ENCODE measurements at places on chromosomes 2 and 18.
A peak's percentile ranks its signal among the peaks of the same experiment; 100 is the strongest.

GRCh38 chr2:128269990-128270671 is 48.5 kb downstream of the HS6ST1 start:
- no peak for DNase-seq

GRCh38 chr18:195651-196050 is 37.3 kb downstream of the USP14 start:
- DNase-seq: peak; percentile 29

DNA sequence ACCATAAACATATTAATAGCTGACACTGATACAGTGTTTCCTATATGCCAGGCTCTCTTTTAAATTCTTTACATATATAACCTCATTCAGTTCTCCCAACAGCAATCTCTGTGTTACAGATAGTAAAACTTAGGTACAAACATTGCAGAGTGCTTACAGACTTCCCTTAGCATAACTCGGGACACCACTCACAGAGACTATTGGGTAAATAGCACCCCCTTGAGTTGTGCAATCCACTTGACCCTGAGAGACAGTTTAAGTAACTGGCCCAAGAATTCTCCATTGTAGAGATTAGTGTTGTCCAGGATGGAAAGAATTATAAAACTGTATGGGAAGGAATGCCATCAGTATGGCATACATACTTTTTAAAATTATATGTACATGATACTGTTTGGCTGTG is 110.1 kb downstream of the POLE4 start:
- no peak for DNase-seq

DNA sequence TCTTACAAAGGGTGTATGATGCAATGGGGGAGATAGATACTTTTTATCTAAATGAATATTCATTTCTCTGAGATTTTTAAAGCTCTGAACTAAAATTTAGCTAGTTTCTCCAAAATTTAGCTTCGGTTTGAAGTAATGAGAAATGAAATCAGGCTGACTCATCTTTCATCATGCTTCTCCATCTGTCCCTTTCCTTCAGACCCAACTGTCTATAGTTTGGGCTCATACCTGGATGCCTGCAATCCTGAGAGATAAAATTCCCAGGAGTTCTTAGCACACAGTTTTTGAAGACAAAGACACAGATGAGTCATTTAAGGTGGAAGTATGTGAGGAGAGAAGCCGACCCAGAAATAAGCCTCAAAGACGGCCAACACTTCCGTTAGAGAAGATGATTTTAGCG is 336.4 kb upstream of the CDH20 start:
- peak; percentile 13 for DNase-seq

DNA sequence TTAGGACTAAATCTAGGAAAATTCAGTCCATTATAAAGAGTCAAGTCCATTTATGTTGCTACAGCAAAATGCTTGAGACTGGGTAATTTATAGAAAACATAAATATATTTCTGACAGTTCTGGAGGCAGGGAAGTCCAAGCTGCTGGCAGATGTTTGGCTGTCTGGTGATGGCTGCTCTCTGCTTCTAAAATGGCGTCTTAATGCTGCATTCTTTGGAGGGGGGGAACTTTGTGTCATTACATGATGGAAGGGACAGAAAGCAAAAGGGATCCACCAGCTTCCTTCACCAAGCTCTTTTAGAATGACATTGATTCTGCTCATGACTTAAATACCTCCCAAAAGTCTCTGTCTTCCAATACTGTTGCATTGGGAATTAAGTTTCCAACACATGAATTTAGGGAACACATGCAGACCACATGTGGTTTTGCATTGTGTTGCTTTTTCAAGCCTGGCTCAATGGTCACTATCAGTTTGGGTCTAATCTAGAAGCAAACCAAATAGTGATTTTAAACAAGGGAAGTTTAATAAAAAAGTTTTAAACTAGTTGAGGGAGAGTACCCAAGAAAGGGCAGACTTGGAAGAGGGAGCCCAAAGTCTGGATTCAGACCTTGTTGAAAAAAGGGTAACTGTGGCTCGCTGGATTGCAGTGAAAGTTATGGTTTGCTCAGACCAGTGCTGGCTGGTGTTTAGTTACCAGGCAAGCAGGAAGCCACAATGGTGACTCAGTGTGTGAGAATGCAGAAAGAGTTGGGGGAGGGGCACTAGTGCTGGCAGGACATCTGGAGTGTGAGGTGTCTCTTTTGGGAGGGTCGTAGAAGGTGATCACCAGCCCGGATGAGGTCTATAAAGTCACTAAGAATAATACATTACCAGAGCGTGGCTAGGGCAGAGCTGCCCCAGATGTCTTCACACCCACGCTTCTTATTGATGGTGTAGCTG is 30.8 kb downstream of the C18orf54 start:
- no peak for DNase-seq

DNA sequence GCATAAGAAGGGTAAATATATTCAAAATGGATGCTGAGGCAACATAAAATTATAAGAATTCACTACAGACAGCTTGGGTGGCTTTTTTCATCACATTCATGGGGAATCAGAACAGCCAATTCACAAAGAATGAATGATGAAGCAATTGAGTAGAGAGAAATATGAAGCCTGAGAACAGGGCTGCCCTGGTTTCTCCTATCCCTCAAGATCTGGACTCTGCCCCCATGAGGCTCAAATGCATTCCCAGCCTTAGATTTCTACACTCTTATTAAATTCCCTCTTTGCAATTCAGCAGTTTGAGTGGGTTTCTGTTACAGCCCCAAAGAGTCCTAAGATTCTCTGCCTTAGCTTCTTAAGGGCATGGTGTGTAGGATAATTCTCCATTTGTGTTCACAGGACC is 172.5 kb downstream of the MAIP1 start:
- DNase-seq: no peak

GRCh38 chr2:137321566-137321965 is 556.2 kb downstream of the THSD7B start:
- DNase-seq: no peak

GRCh38 chr2:238404406-238405216 is 22.1 kb upstream of the ASB1 start:
- no peak for DNase-seq

GRCh38 chr2:134225173-134225572 is 28.7 kb upstream of the MGAT5 start:
- DNase-seq: no peak

DNA sequence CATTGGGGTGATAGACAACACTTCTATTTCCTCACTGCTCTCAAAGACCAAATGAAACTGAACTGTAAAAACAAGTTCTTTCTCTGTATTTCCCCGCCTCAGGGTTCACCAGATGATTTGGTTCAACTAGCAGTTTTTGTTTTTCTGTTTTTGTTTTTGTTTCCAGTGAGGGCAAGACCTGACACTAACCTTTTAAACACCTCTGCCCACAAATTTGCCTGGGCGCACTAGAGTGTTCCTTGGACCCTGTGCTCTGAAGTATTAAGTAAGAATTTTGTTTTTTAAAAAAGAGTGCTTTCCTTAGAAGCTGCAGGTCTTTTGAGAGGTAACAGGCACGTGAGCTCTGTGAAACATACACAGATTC is 92.9 kb downstream of the DYSF start:
- no peak for DNase-seq

GRCh38 chr2:22691666-22692065 is 693.3 kb upstream of the KLHL29 start:
- peak; percentile 10 for DNase-seq

GRCh38 chr2:34734662-34735061 is 1135.6 kb upstream of the FAM98A start:
- DNase-seq: no peak

DNA sequence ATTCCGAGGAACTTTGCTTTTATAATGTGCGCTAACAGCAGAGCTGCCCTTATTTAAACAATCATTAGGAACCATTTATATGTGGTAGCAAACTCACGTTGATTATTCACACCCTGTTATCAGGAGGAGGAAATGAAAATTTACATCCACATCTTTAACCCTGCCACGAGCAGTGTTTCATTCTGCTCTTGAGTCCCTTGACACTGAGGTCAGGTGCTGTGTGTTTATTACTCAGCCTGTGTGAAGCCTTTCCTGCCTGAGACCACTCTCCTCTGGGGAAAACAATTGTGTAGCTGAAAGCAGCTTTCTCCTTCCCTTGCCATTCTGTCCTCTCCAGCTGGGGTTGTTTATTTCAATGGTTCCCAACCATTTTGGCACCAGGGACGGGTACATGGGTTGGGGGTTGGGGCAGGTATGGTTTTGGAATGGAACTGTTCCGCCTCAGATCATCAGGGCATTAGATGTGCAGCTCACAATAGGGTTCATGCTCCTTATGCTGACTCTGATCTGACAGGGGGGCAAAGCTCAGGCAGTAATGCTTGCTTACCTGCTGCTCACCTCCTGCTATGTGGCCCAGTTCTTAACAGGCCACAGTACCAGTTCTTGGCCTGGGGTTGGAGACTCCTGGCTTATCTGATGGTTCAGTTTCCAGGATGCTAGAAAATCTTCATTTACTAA is 651.1 kb downstream of the TDRD15 start:
- DNase-seq: no peak

DNA sequence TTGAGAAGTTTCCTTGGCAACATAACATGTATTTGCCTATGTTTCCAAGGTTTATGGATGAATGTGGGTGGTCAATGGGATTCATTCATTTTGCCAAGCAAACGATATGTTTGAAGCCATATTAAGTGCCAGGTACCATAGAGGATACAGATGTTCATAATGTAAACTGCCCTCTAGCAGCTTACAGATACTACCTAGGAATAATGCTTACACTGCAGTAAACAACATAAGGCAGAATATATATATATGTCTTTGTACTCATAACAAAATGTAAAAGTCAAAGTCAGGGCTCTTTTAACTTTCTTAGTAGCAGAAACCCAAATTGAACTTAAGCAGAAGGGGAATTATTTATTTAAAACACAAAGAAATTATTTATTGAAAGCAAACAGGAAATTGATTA is 171.6 kb upstream of the TNP1 start:
- DNase-seq: no peak

DNA sequence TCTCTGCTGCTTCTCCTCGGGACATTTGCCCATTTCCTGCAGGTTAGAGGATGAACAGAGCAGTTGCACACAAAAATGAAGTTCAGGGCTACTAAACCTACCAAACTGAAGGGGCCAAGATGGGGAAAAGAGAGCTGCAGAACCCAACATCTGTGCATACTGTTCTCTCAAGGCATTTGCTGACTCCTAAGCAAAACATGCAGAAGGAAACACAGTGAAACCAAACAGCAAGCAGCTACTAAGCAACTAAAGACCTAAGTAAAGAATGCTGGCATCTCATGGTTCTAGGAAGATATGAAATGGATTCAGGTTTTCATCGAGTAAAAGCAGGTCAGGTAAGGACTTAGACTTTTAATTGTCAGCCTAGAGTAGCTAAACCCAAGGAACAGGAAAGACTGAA is 111.9 kb upstream of the SYT4 start:
- no peak for DNase-seq

GRCh38 chr2:234292962-234293243 is 204.0 kb downstream of the ARL4C start:
- no peak for DNase-seq

DNA sequence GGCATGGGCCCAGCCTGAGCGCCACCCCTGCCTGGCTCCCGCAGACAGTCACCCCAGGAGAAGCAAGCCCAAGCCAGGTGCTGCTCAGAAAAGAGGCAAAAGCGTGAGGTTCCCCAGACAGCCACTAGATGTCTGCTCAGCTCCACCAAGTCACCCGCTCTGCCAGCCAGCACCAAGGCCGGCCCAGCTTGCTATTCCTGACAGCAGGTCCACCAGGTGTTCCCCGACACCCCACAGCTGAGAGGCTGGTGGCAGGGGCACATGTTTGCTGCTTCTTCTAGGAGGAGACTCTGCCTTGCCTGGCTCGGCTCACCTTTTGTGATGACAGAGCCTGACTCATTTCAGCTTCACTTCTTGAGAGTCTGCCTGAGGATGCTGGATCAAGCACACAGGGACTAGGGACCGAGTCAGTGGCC is 206.7 kb downstream of the MGAT5 start:
- DNase-seq: peak; percentile 85

DNA sequence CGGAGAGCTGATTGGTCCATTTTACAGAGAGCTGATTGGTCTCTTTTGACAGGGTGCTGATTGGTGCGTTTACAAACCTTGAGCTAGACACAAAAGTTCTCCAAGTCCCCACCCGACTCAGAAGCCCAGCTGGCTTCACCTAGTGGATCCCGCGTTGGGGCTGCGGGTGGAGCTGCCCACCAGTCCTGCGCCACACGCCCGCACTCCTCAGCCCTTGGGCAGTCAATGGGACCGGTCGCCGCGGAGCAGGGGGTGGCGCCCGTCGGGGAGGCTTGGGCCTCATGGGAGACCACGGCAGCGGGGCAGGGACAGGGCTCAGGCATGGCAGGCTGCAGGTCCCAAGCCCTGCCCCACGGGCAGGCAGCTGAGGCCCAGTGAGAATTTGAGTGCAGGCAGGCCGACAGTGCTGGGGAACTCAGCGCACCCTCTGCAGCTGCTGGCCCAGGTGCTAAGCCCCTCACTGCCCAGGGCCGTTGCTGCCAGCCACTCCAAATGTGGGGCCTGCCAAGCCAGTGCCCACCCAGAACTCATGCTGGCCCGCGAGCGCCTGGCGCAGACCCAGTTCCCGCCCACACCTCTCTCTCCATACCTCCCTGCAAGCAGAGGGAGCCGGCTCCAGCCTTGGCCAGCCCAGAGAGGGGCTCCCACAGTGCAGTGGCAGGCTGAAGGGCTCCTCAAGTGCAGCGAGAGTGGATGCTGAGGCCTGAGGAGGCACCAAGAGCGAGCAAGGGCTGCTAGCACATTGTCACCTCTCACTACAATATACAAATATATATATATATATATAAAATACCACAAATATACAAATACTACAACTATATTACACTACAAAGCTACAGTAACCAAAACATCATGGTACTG is 100.7 kb downstream of the SPIRE1 start:
- DNase-seq: no peak

- DNase-seq: peak; percentile 49
These were observed 486 bp upstream of the GPR39 start for GRCh38 chr2:132415915-132416722.

DNA sequence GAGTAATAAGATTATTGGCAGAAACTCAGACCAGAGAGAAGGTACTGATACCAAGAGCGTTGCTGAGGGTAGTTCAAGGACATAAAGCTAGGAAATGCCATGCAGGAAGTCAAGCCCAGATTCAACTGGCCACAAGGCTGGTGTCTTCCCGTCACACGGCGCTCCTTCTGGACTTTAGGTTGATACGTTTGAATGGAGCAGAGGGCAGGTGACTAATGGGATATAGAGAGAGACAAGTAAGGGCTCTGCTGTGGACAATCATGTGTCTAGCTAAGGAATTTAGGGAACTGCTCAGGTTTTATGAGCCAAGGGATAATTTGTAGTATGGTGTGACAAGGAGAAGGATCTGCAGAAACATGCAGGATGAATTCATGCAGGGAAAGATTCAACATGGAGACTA is 83.9 kb upstream of the MC2R start:
- no peak for DNase-seq

All from Ammon's horn (tissue), 1 donor.